Effector memory CD4-positive, alpha-beta T cell (primary cell): ENCODE measurements at places on chromosomes 5 and 9.

- DNase-seq: no peak
Measured at GRCh38 chr5:138951091-138951985, 76.2 kb upstream of the LRRTM2 start.

DNA sequence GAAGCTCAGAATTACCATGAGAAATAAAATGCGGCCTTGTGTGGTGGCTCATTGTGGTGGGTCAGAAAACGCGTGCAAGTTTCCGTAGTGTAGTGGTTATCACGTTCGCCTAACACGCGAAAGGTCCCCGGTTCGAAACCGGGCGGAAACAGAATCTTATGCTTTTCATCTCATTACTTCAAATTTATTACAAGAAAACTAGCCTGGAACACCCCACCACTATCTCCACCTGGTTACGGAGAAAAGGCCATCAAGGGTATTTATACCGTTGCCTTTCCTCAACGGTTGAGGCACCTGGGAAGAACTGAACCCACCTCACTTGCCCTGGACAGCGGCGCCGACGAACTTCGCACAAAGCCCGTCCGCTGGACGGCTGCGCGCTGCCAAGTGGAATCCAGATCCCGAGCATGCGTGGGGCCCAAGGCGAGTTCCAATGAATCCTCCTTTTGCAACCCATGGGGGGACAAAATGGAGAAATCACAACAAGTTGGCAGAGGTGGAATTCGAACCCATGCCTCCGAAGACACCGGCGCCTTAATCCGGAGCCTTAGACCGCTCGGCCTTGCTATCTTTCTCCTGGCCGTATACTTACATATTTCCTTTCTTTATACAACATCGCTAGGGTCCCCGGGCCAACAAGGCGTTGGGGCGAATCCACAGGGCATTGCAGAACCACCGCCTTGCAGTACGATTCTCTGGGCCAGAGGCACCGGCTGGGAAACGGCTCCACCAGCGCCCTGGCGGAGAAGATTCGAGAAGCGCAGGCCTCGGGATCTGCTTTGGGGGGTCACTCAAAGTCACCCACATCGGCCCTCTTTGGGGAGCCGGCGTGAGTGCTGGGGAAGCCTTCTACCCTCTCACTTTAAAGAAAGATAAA lies 16.9 kb downstream of the OR2V2 start:
- DNase-seq: no peak

- DNase-seq: no peak
Measured at GRCh38 chr9:134459164-134459563, 132.9 kb downstream of the RXRA start.

GRCh38 chr5:24407466-24407865 lies 237.3 kb downstream of the CDH10 start:
- DNase-seq: no peak

GRCh38 chr5:151002681-151003502 lies 17.5 kb upstream of the GPX3 start:
- DNase-seq: no peak

GRCh38 chr5:179914032-179914755 lies 6.5 kb upstream of the TBC1D9B start:
- DNase-seq: no peak

GRCh38 chr9:122222791-122223190 lies 6.0 kb downstream of the LHX6 start:
- DNase-seq: no peak
